ENCODE measurements at places on chromosomes 4 and X. TPM values are rescaled to one million over a fixed set of nuclear protein-coding genes. Genes with fewer than 3 reads are reported as not detected.

NAP1L3 gene
- 3.1 TPM for total RNA-seq

IL9R gene
- not detected for total RNA-seq

ANXA3 gene
- 216 TPM for total RNA-seq

NKX3-2 gene
- total RNA-seq, result 6.2 TPM

DNA sequence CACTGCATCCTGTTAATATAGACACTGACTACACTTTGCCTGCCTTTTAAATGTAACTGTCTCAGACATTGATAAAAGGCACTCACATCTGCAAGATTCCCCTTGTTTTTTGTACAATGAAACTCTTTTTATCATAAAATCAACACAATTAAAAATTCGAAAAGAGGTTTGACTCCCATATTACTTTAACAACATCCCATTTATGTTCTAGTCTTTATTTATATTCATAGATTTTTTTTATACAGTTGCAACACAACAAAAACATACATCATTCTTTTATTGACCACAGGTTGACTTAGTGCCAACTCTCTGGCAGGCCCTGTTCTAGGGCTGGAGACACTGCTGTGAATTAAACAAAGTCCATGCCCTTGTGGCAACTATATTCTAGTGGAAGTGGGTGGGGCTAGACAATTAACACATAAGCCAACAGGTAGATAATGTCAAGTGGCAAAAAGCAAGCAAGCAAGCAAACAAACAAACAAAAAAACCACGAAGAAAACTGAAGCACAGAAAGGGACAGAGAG lies 36.8 kb downstream of the ANK2 start:
- DNase-seq, result no peak
